NK-92 treated with Interleukin-12 subunit alpha and Interleukin-12 subunit beta, amount 100 ng/mL, for 24 hours (cell line): ENCODE measurements at places on chromosomes 3 and 15.

GRCh38 chr3:180762866-180763265 lies 83.6 kb upstream of the CCDC39 start:
- DNase-seq, result no peak

GRCh38 chr3:128805772-128806171 lies 73.6 kb upstream of the ACAD9 start:
- DNase-seq, result no peak

GRCh38 chr15:22955544-22956119 lies 24.5 kb downstream of the CYFIP1 start:
- DNase-seq, result no peak

DNA sequence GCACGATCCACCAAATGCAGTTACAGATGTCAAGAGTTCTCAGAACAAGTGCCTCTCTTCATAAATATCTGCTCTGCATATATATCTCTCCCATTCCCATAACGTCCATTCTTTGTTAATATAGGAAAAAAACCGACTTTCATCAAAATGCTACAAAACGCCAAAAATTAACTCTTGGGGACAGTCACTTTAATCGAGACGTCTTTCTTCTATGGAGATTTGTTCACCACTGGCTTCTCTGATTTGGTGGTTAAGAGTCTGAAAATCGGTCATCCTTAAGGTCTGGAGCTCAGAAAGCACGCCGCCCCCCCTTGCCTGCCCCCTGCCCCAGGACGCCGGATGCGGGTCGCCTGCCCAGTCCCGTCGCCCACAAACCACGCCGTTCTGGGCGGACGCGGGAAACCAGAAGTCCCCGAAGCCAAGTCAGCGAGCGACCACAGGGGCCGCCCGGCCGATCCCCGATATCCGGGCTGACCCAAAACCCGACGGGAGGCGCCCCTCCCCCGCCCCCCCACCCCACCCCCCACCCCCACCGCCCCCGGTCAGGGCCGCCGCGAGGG lies 252.7 kb downstream of the TJP1 start:
- no peak for DNase-seq

GRCh38 chr3:142645236-142645793 lies 49.1 kb downstream of the PLS1 start:
- DNase-seq, result no peak

DNA sequence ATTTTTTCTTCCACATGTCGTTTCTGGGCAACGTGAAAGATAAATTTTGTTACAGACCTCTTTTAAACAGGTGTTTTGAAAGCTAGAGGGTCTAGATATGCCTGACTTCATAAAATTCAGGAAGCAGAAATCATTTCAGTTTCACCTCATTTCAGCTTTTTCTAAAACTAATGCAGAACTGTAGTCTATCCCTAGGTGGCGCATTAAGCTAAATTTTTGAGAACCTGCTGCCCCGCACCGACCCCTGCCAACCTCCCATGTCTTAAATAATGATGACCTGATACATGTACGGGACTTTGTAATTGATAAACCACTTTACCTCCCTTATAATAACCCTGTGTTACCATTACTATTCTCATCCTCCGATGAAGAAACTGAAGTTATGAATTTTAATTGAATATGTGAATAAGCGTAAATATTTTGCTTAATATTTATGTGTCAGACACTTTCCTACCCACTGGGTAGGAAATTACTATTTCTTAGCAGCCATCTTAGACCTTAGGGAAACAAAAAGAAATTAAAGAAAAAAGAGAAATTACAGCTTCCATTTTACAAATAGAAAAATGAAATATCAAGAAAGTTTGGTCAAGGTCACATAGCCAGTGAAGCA lies 78.7 kb upstream of the GCNT3 start:
- no peak for DNase-seq

DNA sequence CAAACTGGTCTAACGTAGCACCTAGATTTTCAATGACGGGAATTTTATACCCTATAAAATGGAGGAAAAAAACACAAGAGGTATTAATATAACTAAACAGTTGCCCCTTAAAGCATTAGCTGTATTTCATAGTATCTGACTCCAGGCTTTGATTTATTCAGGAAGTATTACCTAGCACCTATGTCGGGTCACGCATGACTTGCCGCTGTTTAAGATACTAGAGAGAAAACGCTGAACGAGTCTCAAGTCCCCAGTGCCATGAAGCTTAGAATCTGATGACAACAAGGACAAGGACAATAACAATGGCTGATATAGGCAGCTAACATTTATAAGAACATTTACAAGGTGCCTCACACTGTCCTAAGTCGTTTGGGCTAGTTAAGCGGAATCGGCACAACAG lies 1.9 kb downstream of the SNRPA1 start:
- DNase-seq, result no peak

DNA sequence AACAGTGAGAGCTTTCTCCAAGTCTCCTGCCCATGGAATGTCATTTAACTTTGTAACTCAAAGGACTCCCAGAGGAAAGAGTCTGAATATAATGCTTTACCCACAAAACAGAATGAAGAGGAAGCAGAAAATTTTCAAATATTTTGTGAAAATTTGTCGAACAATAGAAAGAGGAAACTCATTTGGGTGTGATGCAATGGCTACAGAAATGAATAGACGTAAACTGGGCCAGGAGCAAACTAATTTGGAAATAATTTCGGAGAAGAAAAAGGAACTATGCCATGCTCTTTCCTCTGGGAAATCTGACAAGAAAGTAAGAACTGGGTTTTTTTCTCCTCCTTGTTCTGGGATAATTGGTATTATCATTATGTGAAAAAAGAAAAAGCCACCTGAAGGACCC lies 11.2 kb upstream of the SUMF1 start:
- no peak for DNase-seq

GRCh38 chr3:185866555-185866954 lies 41.7 kb upstream of the IGF2BP2 start:
- DNase-seq, result no peak

GRCh38 chr3:185280572-185281365 lies 26.9 kb upstream of the EHHADH start:
- DNase-seq, result no peak

DNA sequence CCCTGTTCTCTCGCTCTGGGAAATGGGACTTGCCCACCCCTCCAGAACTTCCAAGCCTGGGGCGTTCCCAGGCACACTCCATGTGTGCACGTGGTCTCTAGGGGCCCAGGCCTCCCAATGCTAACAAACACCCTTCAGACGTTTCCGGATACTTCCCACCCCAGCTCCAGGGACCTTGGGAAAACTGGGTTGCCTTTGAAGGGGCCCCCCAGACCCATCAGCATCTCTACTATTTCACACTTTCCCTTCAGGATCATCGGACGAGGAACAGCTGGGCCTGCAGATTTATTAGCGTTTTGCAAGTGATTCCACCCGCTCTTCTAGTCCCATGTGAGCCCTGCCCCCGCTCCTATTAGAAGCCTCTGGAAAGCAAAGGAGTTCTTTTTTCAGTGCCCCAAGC lies 63.2 kb downstream of the MAGEF1 start:
- no peak for DNase-seq

- no peak for DNase-seq
Measured at GRCh38 chr3:161950318-161950868, 453.8 kb downstream of the OTOL1 start.

- DNase-seq, result no peak
Measured at GRCh38 chr3:70281663-70282062, 30.8 kb downstream of the MDFIC2 start.

DNA sequence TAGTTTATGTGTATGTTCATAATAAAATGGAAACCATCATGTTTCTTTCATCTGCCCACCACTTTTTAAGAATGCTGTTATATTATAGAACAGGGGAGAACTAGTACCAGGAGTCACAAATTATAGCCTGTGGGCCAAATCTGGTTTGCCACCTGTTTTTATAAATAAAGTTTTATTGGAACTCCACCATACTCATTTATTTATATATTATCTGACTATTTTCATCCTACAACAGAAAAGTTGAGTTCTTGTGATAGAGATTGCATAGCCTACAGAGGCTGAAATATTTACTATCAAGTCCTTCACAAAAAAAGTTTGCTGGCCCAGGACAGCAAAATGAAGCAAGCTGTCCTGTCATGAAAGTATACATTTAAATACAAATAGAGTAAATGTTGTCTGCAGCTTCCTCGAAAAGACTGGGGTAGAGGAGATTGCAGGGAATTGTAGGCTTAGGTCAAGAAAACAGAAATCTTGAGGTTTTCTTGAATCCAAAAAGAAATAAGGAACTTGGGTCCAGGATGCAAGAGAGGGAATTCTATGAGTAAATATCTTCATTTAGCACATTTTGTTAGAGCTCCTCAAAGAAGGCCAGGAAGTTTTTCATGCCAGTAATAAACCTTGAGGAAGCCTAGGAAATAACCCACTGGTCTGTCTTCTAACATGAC lies 41.1 kb downstream of the FILIP1L start:
- DNase-seq, result no peak

DNA sequence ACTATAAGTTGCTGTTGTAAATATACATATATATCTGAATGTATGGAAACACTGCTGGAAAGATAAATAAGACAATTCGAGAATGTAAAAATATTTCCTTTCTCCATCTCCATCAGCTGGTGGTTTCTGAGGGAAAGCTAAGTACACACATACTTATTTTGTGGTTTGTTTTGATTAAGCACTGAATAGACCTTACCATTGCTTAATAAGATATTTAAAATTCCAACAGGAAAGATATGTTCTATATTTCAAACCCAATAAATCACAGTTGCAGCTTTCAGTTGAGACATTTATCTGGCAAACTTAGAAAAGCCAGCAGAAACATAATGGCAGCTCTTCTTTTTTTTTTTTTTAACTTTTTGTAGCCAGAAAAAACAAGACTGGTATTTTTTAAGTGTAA lies 160.4 kb downstream of the VGLL3 start:
- DNase-seq, result no peak

GRCh38 chr15:101320501-101321052 lies 25.5 kb upstream of the SNRPA1 start:
- no peak for DNase-seq

DNA sequence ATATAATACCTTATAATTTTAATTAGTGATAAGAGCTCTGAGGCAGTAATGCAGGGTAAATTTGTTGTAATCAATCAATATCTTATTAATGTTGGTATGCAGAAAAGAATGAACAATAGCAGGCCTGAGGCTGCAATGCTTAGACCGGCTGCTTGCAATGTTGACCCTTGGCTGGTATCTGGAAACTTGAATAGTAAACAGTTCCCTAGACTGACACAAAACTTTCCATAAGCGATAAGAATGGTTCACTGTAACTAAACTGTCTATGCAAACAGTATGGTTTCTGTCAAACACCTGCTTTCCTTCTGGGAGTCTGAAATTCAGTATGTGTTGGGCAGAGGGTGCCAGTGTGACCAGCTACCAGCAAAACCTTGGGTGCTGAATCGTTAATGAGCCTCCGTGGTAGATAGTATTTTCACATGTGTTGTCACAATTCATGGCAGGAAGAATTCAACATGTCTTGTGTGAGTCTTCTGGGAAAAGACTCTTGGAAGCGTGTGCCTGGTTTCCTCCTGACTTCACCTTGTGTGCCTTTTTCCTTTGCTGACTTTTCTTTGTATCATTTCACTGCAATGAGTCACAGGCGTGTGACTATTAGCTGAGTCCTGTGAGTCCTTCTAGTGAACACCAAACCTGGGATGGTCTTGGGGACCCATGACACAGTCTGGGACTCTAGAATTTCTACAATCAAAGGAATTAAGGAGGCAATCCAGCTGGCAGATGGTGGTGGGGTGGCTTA lies 30.7 kb upstream of the CLRN1 start:
- no peak for DNase-seq

DNA sequence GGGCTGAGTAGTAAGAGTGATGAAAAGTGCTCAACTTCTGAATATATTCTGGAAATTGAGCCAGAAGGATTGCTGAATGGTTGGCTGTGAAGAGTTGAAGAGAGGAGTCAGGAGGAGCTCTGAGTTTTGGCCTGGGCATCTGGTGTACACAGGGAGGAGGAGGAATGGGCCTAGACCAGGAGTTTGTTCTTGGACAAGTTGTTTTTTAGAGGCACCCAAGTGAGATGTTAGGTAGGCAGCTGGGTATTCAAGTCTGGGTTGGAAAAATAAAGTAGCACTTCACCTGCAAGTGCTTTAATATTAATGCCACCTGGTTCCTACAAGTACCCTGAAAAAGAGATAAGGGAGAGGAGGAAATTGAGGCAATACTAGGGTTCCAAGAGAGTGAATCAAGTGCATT lies 14.7 kb downstream of the BSN start:
- no peak for DNase-seq

- DNase-seq, result no peak
Measured at GRCh38 chr3:46411271-46411670, 4.2 kb downstream of the CCRL2 start.

DNA sequence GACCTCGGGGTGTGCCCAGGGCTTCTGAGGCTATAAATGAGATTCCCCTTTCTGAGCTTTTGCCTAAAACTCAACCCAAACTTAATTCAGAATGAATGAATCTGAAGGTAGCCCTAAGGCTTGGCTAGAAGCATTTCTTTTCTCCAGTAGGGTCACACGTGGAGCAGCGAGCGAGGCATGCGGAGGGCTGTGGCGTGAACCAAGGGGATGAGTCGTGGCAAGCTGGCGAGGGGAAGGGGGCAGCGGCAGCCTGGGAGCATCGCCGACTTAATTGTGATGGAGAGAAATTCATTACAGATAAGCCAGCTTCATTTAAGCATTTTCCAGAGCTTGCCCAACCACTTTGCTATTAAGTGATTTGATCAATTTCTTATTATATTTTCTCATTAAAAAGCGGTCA lies 79.9 kb downstream of the CHSY1 start:
- no peak for DNase-seq

DNA sequence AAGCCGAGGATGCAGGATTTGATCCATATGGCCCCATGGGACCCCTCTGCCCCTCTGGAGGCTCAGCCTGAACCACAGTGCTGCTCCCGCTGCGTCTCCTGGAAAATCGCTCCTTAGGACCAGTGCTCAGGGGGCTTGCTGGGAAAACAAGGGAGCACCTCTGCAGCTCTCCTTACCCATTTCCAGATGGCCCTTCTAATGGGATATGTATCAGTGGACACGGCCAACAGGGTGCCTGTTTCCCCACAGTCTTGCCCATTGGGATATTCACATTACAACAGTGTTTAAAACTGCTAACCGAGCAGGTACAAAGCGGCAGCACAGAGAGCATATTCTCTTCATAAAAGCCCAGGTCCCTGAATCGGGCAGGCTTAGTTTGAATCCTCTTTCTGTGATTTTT lies 27.1 kb downstream of the TMEM44 start:
- no peak for DNase-seq

DNA sequence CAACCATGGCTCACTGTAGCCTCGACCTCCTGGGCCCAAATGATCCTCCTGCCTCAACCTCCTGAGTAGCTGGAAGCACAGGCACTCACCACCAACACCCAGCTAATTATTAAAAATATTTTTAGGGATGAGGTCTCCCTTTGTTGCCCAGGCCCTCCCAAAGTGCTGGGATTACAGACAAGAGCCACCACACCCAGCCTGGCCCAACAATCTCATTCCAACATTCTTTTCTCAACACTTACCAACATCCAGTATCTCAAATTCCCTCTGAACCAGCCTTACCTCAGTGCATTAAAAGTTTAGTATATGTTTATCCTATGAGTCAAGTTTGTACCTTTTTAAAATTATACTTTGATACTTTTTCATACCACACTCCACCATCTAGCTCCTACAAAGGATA lies 25.0 kb downstream of the ANXA2 start:
- DNase-seq, result no peak

- no peak for DNase-seq
Measured at GRCh38 chr15:51229907-51230330, 108.5 kb downstream of the CYP19A1 start.

GRCh38 chr15:45666119-45666875 lies 31.5 kb downstream of the SQOR start:
- no peak for DNase-seq

GRCh38 chr15:54979964-54980363 lies 216.8 kb downstream of the RSL24D1 start:
- DNase-seq, result no peak

- DNase-seq, result no peak
Measured at GRCh38 chr3:124654470-124654845, 75.8 kb upstream of the UMPS start.
